ENCODE measurements at places on chromosomes 2 and 18.

DNA sequence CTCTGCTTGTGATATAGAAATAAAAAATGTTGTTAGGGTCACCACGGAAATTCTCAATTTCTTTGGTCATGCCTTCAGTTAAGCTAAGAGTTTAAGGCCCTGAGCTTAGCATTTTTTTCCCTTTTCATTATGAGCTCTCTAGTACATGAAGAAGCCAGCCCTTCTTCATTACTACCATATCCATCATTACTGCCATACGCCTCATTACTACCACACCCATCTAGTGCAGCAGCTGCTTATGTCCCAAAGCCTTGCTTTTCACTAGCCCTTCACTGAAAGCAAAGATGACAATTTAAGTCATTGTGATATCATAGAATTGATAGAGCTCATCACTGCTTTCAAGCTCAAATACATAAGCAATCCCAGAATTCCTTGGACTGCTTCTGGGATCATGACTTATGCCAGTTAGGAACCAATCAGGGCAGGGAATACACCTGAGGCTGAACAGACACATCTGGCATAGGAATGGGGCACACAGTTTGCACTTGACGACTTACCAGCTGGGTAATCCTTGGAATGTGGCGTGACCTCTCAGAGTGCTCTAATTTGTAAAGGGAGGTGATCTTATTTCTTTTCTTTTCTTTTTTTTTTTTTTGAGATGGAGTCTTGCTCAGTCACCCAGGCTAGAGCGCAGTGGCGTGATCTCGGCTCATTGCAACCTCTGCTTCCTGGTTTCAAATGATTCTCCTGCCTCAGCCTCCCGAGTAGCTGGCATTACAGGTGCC lies 40.3 kb downstream of the SOWAHC start:
- DNase-seq: no peak

DNA sequence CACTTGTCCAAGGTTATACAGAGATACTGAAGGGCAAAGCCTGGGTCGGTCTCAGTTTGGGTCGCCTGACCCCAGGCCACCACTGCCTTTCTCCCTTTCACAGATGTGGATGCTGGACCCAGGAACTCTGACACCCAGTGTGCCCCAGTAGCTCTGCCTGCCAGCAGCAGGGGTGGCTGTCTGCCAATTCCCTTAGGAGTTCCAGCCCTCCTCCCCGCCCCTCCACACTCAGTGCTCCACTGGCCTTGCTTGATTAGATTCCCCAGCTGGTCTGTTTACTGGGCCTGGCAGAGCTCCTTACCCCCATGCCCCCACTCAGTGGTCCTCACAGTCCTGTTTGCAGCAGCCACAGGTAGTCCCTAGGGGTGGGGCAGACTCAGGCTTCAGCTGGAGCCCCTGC lies 75.5 kb downstream of the NPAS2 start:
- DNase-seq: no peak

DNA sequence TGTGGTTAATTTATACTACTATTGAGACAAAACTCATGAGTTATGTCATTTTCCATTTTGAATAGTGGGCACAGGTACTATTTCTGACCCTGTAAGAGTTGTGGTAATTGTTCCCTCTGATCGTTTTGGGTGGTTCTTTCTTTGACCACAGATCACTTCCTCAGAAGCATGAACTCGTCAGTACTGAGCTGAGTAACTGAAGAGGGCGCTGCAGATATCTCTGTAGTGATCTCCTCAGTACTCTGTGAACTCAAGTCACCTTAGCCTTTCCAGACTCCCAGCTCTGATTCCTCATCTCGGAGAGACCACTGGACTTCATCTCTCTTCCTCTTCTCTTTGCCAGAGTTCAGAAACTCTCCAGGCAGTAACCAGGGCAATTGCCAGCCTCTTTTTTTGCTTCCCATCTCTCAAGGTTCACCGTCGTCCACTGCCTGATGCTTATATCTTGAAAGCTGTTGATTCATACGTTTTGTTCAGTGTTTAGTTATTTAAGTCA lies 9.4 kb upstream of the IL1RL1 start:
- DNase-seq: peak; percentile 79

DNA sequence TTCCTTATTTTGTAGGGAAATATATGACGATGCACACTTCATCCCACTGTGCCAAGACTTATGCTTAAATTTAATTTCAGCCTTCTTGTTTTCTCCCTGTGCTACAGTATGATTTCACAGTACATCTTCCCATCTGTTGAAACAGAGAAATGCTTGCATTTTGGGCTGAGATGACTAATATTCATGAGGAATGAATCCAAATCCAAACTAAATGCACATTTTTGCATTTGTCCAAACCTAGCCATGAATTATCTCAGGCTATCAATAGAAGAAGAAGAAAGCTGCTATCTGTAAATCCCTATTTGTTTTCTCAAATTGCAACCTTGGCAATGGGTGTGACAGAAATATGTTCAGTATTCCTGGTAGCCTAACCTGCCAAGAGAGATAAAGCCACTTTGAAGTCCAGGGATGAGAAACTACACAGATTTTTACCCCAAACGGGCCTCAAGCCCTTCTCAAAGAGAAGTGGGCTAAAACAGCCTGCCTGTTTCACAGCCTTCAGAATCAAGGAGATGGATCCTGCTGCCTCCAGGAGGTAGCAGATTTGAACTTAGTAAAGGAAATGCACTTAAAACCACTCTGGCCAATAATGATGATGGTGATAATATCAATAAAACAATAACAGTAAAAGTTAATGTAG lies 306.9 kb upstream of the NT5C1B start:
- no peak for DNase-seq

GRCh38 chr2:189181706-189182105 lies 2.1 kb upstream of the COL5A2 start:
- no peak for DNase-seq

GRCh38 chr2:10085043-10085667 lies 4.9 kb upstream of the CYS1 start:
- no peak for DNase-seq

DNA sequence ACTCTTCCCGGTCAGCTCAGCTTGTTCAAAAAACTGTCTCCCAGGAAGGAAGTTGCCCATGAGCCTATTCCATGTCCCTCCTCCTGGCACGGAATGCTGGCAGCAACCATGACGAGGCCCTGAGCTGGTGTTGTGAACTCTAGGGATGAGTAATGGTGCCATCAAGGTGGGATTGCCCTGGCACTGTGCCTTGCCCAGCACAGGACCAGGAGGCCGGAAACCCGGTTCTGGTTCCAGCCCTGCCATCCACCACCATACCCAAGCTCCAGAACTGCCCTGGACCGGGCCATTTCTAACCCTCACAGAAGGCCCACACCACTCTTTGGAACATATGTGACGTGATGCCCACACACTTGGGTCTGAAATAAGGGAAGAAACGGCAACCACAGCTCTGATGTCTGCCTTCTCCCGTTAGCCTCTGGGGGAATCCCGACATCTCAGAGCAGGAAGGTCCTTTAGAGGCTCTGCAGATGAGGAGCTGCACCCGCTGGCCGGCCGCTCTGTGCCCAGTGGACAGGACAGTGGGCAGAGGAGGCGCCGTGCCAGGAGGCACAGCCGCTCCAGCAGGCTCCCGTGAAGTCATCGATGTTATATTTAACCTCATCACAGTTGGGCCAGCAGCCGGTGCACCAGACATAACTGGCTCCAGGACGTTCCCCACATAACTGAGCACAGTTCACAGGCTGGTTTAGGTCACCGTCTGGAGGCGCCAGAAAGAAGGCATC lies 462.1 kb upstream of the ID2 start:
- no peak for DNase-seq

GRCh38 chr2:151775057-151775740 lies 40.9 kb upstream of the NEB start:
- no peak for DNase-seq

- DNase-seq: no peak
Observed at GRCh38 chr18:23814991-23815614, 125.8 kb downstream of the LAMA3 start.

DNA sequence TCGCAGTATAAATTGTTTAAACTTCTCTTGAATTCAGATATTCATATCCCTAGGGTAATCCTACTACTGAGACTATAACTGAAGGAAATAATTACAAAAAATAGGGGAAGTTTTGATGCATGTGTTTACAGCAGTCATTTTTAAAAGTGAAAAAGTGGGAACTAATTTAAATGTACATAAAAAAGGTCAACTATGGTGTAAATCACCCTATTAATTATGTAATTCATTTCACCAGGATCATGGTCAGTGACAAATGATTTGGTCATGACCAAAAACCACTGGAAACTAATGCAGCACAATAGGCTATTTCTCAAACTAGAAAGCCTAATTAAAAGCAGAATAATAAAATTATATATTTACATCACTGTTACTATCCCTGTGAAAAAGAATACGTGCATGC lies 5.0 kb upstream of the CNGA3 start:
- DNase-seq: peak; percentile 3

DNA sequence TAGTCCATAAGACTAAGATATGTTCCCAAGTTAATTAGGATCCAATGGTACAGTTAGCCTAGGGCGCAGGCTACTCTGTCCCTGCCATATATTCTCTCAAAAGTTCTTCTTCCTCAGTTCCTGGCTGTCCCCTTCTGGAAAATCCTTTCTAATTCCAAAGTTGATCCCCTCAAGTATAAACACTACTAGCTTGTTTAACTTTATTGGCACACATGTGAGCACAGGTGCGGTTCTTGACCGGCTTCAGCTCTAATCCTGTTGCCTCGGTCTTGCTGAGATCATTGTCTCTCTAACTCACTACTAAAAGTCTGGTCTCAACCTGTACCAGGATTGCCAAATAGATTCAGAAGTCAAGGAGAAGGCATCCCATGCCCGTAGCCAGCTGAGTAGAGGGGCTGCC lies 89.0 kb downstream of the SEMA4F start:
- DNase-seq: no peak

DNA sequence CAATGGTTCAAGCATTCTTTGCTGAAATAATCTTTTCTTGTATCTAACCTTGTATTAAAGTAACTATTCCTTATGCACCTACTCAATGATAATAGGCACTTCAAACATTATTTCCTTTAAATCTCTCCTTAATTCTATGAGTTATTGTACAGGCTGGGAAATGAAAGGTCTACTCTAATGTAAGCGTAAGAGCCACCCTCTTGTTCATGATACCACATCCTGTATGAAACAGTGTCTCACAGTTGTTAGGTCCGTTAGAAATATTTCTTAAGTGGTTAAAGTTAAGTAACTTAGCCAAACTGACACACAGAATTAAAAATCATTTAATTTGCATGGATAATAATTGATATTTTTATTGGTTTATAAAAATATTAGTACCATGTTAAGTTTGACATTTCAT lies 162.5 kb upstream of the RPRM start:
- peak; percentile 86 for DNase-seq

GRCh38 chr2:7358865-7359447 lies 441.7 kb downstream of the RNF144A start:
- peak; percentile 34 for DNase-seq

DNA sequence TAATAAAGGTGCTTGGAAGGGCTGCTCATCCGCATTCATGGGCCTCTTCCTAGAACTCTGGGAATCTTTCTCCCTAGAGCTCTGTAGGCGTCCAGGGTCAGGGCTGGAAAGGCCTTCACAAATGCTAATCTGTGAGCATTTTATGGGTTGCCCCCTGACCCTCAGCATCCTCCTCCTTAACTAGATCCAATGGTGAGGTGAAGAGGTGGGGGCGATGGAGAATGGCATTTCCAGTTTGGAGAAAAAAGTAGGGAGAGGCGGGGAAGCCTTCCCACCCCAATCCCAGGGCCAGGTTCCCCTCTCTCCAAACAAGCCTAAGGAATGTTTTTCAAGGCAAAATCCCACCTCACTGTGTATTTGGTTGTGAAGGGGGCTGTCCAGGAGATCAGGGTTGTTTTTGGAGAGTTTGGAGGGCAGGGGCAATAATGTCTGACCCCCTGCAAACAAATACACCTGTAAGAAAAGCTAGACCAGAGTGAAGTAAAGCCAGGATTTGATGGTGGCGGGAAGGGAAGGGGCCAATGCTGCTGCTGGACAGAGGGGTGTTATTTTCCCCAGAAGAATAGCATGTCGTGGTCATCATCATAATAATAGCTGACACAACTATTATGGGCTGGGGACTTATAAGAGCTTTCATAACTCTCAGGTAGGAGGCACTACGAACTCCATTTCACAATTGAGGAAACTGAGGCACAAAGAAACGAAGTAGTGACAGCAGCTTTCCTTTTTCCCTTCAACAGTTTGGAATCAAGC lies 1.4 kb upstream of the MYCN start:
- no peak for DNase-seq

DNA sequence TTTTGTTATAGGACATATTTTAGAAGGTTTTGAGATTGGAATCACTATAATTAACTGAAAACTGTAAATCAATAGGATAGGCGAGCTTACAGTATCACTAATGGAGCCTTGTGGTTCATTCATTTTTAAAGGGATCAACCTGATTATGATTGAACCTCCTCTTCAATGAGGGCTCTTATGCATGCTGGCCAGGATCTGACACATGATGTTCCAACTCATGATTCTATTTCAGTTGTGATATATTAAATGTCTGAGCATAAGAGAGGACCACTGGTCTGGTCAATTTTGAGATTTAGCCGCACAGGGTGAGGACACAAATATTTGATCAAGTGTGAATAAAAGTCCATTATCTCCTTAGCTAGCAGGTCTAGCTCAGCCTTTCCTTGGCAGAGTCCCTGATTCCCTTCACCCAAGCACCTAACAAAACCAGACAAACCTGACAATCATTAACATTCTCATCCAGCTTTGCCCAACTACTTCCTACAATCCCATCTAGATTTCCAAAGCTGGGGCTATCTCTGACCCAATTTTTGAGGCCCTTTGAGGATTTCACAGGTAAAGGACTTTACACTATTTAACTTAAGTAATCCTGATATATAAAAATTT lies 6.9 kb upstream of the MAP4K4 start:
- no peak for DNase-seq

DNA sequence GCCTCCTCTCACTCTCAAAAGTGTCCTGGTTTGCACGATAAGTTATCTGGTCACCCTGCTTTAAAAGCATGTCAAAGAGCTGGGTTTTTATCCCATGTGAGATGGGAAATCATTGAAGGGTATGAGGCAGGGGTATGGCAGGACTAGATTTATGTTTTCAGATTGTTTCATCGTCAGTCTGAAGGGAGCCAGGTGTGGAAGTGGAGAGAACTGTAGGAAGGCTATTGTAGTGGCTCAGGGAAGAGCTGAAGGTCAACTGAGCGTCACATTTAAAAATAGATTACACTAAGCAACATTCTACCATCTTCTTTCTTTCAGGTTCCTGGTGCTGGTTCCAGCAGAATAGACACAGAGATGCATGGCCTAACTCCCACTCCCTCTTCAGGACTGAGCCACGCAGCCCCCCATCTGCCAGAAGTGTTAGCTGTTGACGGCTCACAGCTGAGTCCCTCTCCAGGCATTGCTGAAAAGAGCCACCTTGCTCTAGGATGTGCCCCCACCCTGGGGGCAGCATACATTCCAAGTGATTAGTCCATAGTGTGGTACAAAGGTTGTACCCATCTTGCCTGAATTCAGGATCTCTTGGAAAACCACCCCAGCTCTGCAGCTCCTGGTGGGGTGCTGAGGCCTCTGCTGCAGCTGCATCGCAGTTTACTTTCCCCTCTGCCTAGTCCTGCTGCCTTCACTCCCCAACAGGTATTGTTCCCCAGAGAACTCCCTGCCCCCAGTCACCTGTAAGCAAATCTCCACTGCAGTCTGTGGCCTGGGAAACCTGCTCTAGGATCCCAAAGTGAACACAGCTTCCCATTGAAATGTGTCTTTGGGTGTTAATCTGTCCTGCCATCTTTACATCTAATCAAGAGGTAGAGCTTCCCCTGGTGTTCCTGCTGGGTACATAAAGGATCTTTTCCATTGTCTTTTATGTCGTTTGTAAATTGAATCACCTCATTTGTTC lies 79.5 kb upstream of the KLF7 start:
- no peak for DNase-seq
